SIG-M5 (cell line): ENCODE measurements at places on chromosomes 5 and 9.

GRCh38 chr9:126411948-126412284, 85.3 kb downstream of the MVB12B start:
- no peak for DNase-seq

DNA sequence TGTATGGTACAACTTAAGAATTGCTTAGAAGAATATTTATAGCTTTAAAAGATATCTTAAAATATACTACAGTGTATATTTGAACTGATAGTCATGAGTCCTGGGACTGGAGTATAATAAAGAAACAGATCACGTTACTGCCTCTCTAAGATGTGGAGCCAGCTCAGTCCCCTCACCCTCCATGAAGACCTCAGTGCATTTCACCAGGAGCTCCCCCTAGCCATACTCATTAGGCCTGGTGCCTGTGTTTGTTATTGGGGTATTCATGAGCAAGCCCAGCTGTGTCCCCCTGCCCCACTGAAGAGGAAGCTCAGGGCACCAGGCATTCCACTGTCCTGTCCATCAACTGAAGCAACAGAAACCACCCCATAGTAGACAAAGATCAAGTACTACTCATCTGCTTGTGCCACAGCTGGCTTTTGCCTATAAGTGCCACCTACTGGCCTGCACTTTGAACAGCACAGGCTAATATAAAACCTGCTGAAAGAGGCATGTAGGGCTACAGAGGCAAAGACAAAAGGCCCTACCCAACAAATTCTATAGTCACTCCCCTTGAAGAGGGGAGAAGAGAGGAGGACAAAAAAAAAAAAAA, 850.2 kb upstream of the NUDT12 start:
- no peak for DNase-seq

- DNase-seq, result no peak
Measured at GRCh38 chr5:69491838-69492390, 676 bp upstream of the OCLN start.

GRCh38 chr5:6886866-6887265, 173.6 kb downstream of the TENT4A start:
- no peak for DNase-seq

GRCh38 chr5:148843510-148844318, 17.3 kb downstream of the ADRB2 start:
- DNase-seq, result no peak

- no peak for DNase-seq
Measured at GRCh38 chr9:117156771-117157535, 257.9 kb downstream of the ASTN2 start.

GRCh38 chr5:80967500-80968181, 7.5 kb downstream of the RASGRF2 start:
- no peak for DNase-seq
